ENCODE measurements at places on chromosomes 16 and 17.

DNA sequence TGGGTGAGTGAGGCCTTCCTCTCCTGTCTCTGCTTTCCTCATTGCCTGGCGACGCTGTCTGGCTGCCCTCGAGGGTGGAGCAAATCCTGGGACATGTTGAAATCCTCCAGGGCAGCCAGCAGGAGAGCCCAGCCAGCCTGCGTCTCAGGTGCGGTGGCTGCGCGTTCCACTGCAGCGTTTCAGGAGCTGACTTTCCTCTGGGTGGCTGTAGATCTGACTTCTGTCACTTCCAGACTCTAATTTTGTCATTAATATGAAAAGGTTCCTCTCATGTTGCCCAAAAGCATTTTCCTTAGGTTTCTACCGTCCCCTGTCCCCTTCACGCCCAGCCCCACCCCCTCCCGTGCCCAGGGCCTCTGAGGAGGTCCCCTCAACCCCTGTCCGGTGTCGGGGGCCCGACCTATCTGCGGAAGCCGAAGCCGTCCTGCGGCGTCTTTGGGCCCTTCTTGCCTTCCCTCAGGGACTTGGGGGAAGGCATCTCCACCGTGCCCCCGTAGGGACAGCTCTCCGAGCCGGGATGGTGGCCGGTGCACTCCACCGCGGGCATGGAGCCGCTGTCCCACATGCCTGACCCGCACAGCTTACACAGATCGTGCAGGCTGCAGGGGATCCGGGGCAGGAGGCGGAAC is 95.1 kb downstream of the TBC1D16 start:
- no peak for DNase-seq

DNA sequence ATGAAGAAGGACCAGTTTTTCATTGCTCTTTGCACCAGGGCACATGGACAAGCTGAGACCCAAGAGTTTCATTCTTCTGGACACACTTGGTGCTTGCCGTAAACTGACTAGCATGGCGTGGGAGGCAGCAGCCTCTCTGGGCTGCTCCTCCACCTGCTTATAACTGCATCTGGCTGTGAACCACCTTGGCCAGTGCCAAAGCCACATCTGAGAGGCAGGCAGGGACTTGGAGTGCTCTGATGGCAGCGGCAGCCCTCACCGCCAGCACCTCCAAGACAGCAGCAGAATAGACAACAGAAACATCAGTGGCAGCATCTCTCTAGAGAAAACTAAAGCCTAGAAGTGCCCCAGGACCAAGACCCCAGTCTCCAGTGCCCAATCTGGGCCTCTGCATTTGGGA is 4.7 kb downstream of the KRT37 start:
- DNase-seq, result no peak

- DNase-seq, result no peak
Observed at GRCh38 chr16:88646345-88647034, 4.4 kb downstream of the CYBA start.

DNA sequence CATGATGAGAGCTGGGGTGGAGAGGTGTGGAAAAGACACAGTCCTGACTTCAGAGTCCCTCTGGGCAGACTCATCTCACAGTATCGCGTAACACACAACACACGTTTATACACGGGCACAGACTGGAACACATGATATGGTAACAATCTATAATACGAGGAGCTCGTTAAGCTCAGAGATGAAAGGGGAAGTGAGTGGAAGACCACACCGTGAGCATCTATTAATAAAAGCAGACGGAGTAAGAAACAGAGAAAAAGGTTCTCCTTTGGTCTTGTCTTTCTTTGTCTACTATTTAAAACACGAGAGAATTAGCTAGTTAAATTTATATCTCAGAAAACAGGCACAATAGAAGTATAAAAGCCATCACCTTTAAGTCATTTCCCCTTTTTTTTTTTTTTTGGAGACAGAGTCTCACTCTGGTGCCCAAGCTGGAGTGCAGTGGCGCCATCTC is 13.5 kb downstream of the ANKRD11 start:
- no peak for DNase-seq

DNA sequence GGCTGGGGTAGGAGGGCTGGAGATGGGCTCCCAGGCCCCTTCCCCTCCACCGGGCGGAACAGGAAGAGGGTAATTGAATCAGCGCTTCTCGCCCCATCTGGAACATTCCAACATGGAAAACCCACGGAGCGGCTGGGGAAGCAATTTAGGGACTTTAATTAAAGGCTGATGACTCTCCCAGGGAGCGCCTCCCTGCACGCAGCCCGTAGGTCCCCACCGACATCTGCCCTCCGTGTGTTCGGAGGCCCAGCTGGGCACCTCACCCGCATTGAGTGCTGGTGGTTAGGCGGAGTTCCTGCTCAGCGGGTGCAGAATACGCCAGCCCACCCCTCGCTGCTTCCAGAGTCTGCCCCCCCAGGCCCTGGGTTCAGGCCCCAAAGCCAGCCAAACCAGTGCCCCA is 10.0 kb downstream of the HS3ST6 start:
- DNase-seq, result no peak

DNA sequence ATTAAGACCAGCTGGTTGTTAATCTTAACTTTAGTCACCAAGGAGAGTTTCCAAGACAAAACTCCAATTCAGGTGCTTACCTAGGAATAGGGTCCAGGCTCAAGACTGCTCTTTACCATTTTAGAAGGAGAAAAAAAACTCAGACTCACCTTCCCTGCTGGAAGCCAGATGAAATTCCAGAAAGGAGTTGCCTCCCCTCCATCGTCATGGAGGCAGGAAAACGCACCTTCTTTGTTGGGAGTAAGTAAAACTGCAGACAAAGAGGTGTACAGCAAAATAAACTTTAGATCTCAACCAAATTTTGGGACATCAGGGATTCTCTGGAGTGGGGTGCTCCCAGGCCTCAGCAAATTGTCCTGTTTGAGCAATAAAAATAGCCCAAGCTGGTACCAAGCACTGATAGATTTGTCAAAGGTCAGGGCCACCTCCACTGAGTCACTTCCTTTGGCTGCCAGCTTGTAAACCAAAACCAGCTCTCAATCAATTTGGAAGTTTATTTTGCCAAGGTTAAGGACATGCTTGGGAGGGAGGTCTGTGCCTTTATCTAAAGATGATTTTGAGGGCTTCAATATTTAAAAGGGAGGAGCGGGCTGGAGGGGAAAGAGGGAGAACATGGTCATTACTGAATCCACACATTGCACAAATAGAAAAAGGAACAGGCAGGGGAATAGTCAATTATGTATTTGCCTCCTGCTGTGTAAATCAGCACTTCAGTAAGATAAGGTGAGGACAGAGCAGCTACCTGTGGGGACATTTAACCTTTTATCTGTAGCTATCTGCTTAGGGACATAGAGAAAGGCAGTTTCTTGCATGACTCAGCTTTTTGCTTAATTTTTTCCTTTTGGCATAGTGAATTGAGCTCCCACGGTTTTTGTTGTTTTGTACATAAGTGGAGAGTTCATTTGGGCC is 1.5 kb upstream of the ALDH3A2 start:
- DNase-seq, result peak; percentile 39

- peak; percentile 42 for DNase-seq
Observed at GRCh38 chr17:2057175-2057759, 2.4 kb downstream of the HIC1 start.

DNA sequence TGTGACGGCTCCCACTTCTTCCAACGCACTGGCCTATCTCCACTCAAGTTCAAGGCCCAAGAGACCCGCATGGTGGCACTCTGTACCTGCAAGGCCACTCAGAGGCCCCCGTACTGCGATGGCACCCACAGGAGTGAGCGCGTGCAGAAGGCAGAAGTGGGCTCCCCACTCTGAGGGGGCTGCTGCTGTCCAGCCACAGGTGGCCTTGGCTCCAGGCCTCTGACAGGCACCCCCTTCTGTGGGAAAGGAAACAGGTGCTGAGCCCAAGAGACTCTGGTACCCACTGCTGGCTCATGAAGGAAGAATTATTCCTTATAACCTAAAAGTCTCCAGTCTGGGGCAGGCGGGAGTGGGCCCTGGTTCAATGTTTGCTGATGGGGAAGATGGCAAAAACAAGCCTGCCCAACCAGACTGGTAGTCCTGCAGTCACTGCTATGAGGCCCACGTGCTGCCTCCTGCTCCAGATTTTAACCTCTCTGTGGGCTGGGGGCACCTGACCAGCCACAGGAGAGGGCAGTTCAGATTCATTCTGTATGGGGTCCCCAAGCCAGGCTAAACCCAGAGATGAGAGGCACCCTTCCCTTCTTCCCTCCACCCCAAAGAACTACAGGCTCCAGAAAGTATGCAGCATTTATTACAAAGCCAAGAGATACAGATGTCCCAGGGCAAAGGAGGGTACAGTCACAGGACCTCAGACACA is 3.3 kb downstream of the CISD3 start:
- DNase-seq, result no peak

DNA sequence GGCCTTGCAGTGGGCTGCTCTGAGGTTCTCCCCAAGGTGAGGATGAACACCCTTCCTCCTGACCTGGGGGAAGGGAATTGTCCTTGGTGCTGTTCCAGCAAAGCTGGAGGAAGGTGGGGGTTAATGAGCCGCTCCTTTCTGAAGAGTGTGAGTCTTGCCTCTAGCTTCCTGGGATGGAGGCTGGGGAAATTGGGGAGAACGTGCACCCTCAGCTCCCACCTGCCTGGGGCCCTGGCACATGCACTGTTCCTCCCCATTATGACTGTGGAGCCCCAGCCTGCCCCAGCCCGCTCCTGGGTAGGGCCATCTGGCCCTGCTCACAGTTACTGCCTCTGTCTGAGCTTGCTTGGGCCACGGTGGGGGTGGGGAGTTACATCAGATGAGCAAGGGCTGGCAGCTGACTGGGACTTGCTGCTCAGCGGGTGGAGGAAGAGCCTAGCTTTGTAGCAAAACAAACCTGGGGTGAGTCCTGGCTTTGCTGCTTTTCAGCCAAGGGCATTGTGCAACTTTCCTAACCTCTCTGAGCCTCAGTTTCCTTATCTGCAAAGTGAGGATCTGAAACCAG is 11.1 kb downstream of the TNS4 start:
- DNase-seq, result peak; percentile 74

DNA sequence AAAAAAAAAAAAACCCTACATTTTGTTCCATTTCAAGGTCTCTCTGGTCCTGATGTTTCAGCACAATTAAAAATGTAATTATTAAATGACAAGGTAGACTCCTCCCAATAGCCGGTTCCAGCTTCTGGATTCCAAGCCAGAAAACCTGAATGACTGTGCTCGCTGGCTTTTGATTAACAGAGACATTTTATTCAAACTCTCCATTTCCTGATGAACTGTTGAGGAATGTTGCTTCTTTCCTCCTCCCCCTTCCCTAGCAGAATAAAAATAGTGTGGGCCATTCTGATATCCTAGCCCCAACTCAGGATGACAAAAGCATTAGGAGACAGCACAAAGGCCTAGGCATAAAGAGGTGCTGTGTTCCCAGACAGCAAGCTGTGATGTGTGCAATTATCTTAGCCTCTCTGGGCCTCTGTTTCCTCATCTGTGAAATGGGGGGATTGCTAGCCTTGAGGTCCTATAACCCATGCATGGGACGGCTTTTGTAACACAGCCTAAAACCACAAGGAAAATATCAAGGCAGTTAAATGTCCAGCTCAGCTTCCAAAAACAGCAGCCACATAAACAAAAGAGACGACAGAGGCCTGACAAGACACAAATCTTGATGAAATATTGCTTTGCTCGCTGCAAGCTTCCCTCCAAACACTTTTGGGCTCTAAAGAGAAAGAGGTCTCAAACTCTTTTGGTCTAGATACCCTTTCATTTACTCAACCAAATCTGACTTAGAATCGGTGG is 127.2 kb upstream of the RCVRN start:
- DNase-seq, result no peak

DNA sequence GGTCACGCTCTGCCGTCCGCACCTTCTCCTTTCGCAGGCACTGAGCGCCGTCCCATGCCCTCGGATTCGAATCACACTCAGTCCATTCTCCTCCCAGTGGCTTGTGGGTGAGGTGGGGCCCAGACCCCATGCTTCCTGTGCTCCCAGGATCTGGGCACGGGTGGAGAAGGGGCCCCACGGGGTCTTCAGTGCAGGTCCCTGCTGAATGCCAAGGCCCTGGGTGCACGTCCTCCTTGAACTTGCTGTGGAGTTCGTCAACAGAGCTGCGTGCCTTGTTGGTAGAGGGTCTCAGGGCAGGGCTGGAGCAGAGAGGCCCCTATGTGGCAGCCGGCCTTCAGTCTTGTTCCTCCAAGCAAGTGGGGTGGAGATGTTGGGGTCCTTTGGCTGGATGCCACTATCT is 7.3 kb upstream of the MC1R start:
- no peak for DNase-seq

DNA sequence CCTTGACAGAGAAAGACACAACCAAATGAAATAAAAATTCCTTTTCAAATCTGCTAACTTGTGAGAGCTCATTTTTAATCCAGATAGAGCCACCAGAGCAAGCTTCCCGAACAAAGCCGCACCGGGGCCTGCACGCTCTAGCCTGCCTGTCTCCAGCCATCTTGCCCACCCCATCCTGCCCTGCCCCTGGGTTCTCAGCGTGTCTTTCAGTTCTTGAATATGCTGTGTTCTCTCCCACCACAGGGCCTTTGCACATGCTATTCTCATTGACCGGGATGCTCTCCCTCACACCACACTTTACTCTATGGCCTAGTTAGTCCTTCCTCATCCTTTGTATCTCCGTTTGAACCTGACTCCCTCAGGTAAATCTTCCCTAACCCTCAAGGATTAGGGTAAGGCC is 14.7 kb downstream of the SMIM5 start:
- no peak for DNase-seq

DNA sequence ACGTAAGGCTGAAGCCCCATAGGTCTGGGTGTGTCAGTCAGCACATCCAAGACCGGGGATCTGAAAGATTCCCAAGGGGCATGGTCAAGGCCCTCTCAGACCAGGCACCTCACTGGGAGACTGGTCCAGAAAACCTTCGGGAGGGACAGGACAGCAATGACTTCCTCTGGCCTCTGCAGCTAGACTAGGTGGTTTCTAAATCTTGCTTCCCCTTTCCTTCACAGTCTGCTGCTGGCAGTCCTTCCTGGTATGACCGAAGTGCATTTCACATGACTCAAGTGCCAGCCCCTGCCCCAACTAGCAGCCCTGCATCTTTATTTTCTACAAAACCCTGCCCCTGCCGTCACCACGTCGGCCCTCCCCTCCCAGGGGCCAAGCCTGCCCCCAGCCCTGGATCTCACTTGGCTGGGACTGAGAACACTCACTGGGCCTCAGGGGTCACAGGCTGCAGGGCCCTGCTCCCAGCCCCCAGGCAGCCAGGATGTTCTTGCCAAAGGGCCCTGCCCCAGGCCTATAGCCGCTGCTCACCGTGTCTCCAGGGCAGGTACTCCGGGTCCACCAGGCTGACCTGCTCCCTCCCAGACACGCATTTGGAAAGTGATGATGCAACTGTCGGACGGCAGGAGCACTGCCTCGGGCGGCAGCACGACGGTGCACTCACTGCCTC is 18.3 kb downstream of the POLR3K start:
- DNase-seq, result no peak

DNA sequence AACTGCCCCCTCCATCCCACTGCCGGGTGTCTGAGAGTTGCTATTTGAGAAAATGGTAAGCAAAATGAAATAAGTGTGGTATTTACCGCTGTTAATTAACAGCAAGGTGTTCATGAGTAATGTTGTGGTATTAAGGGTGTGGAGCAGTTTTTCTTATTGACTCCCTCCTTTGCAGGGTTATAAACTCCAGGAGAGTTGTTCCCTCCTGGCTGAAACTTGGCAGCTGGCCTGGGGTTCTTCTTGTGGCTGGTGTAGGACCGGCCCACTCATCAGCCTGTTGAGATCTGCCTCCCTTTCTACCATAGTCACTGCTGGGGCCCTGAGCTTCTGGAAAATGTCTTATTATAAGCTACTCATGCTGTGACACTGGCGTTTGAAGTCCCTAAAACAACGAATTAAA is 128.6 kb downstream of the SOX9 start:
- no peak for DNase-seq

Measured in EH (cell line).